Suppressor macrophage (primary cell): ENCODE measurements at places on chromosomes 3 and 15.

GRCh38 chr3:141486496-141486745, 406 bp upstream of the RASA2 start:
- DNase-seq, result no peak

- DNase-seq, result no peak
Observed at GRCh38 chr3:13120928-13121552, 47.8 kb upstream of the IQSEC1 start.

DNA sequence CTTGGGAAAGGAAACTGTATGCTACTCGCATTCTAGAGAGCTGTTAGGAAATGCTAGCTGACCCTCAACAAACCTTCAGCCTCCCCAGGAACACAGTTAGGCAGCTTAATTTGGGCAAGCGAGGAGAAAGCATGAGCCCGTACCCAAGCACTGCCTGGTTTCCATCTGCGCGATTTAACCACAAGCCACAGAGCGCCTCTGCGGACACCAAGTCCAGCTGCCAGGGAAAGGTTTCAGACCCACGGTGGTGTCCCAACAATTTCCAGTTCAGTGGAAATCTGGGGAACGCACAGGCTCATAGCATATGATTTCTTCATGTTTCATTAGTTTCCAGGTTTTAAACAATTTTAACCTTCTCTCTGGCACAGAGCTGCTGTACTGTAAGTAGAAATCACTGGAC, 617.6 kb downstream of the FHIT start:
- DNase-seq, result no peak

DNA sequence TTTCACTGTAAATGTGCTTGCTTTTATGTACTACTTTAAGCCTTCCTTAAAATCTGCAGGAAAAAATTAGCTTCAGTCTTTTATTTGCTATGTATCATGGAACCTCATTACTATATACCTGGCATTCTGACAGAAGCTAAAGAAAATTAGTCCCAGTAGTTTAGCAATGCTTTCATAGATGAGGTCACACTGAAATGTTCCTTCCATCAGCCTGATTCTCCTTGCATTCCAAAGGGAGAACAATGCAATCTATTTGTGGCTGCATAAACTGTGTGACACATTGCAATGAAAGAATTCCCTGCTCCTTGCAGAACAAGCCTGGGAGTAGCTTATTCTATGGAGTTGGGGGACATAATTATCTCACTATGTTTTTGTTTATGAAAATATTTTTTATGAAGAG, 691.5 kb upstream of the ARPP21 start:
- DNase-seq, result no peak

DNA sequence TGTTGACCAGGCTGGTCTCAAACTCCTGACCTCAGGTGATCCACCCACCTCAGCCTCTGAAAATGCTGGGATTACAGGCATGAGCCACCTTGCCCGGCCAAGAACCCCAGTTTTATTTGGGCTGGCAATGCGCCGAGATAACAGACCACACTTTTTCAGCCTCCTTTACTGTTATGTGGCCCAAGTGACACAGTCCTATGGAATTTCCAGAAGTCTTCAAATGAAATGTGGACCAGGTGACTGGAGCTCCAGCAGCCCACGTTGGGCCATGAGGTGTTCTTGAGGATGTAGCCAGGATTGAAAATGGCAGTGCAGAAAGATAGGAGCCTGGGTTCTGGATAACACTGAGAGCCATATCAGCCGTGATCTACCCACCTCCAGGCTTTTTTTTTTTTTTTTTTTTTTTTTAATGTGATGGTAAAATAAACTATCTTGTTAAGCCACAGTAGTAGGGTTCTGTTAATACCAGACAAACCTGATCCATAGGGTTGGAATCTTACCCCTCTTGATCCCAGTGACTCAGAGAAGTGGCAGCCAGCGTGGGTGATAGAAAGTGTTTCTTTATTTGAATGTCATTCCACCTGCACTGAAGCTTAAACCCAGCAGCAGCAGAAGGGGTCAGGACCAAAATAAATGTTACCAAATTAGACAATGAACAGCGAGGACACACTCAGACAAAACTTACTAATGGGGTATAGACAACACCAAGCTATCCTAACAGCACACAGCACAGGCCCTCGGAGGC, 55.6 kb downstream of the LHFPL4 start:
- no peak for DNase-seq

DNA sequence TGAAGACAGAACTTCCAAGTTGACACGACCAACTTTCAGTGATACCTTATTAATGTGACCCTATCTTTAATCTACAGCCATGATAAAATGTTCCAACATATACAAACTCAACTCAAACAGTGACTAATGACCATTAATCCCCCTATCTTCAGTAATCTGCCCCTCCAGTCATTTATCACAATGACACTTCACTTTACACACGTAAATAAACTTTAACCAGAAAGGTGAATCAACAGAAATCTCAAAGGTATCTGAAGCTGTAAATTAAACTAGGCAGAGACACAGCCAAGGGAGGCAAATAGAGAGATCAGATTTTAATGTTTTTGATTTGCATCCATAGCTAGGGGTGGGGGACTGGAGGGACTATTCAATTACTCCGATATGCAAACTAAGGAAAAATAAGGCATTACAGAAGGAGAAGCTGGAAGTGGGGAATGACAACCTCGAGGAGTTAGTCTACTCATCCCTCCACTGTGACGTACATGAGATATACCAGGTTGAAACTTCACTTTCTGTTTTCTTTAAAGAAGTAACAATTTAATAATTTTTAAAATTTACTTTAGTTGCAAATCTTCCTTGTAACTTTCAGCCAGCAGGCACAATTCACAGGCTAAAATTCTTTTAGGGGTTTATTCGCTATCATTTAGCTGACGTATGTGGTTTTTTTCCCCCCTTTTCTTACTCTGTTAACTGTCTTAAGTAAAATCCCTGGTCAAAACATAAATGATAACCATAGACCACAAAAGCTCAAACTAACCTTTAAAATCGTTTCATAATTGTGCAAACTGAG, 751.0 kb downstream of the ROBO1 start:
- no peak for DNase-seq

- no peak for DNase-seq
Observed at GRCh38 chr3:110015231-110015963, 678.1 kb upstream of the DPPA4 start.

DNA sequence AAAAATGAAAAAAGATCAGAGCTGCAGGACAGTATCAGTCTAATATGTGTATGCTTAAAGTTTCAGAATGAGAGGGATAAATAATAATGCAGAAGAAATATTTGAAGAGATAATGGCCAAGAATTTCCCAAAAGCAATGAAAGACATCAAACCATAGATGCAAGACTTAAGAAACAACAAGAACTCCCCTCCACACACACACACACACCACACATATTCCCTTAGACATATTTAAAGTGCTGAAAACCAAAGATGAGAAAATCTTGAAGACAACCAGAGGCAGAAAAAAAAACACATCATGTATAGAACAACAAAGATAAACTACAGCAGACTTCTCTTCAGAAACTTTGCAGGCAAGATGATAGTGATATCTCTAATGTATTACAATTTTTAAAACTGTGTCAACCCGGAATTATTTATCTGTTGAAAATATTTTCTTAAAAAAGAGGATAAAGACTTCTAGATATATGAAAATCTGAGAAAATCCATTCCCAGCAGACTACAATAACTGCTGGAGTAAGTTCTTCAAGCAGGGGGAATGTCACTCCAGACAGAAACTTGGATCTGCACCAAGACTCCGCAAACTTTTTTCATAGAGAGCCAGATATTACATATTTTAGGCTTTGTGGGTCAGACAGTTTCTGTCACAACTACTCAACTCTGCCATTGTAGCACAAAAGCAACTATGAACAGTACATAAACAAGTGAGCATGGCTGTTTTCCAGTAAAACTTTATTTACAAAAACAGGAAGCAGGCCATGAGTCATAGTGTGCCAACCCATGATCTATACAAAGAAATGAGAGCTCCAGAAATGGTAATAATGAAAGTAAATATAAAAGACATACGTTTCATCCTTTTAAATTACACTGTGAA, 223.4 kb upstream of the CGNL1 start:
- DNase-seq, result peak; percentile 77

- DNase-seq, result no peak
Observed at GRCh38 chr15:45386974-45387373, 8.6 kb upstream of the GATM start.

- DNase-seq, result no peak
Observed at GRCh38 chr3:108380128-108380795, 83.9 kb downstream of the HHLA2 start.

- DNase-seq, result no peak
Observed at GRCh38 chr3:194286375-194287146, 64.6 kb downstream of the CPN2 start.

DNA sequence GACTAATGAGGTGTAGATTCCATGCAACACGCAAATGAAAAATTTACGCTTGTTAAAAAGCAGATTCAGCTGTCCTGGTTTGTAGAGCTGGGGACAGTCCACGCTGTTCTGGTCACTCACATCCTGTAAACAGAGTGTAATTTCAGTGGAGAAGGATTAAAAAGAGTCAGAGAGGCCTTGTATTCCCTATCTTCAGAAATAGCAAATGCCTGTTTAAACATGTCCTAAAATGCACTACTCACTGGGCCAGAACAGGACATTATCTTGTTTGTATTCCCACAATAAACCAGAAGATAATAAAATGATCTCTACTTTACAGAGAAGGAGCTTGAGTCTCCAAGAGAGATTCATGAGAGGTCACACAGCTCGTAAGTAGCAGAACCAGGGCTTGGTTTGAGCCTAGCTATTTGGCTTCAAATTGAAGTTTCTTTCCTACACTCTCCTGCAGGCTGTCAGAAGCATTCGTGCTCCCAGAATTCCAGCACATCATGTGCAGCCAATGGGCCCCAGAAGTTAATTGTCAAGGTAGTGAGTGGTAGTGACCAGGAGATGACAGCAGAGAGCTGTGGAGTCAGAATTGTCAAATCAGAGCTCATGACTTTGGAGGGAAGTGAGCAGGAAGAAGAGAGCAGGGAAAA, 242.5 kb downstream of the ATP8B4 start:
- no peak for DNase-seq

- DNase-seq, result peak; percentile 92
Observed at GRCh38 chr3:97821774-97822358, at the start of gene CRYBG3. Gene CRYBG3 (plus strand): TSS chr3:97822011. CDS start chr3:97822207, 196 bp downstream.

DNA sequence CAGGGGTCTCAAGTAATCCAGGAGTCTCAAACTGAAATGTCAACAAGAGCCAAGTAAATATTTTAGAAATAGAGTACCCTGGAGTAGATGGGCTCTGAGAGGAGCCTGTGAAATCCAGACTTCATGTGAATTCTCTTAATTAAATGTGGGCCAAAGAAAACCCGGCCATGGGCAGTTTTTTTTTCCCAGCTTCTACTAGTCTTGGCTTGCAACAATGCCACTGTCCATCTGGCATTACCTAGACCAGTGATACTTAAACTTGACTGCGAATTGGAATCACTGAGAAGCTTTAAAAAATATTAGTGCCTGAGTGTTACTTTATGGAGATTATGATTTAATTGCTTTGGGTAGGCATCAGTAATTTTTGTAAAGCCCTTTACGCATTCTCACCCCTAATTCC, 66.4 kb upstream of the GOLGA6B start:
- DNase-seq, result no peak

GRCh38 chr15:71705151-71705550, 105.2 kb upstream of the NR2E3 start:
- DNase-seq, result no peak

GRCh38 chr3:196097373-196098154, 15.7 kb upstream of the TFRC start:
- no peak for DNase-seq

GRCh38 chr15:57884936-57885335, 178.4 kb downstream of the POLR2M start:
- no peak for DNase-seq

GRCh38 chr3:116002235-116002634, 378.9 kb downstream of the GAP43 start:
- no peak for DNase-seq

DNA sequence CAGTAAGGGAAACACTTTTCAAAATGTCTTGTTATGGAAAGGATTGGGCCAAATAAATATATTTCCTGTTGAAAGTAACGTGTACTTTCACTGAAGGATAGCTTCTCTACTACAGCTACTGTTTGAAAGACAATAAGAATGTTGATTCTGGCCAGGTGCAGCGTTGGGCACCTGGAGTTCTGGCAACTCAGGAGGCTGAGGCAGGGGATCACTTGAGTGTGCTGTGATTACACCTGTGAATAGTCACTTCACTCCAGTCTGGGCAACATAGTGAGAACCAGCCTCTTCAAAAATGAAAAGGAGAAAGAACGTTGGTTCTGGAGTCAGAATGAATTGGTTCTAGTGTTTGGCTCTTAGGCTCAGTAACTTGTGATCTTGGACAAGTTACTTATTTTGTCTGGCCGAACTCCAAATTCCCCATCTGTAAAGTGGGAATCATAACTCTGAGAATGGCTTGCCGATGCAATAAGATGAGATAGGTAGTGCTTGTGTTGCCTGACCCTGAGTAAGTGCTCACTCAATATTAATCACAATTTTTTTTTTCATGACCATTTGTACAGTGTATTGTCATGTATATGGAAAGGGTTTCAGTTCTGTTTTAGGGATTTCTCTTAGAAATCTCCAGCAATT, 310.8 kb downstream of the PTPRG start:
- DNase-seq, result no peak

DNA sequence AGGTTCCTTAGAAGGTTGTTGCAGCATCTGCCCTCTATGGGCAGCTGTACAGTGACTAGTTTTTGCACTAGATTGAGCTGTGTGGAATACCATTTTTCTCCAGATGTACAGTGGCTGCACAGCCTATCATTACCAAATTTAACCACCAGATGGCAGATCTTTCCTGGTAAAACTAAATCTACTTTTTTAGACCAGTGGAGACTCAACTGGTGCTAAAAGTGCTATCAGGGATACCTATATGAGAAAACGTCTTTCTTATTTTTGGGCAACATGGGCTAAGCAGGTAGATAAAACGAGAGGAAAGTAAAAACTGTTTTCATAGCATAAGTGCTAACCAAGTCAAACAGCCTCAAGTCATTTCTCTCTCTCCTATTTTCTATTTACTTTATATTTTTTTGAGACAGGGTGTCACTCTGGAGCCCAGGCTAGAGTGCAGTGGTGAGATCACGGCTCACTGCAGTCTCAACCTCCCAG, 21.2 kb downstream of the IGSF10 start:
- DNase-seq, result peak; percentile 81
